M059J (cell line): ENCODE measurements at places on chromosomes 12 and 14.

- peak; percentile 57 for DNase-seq
These were observed 58.5 kb upstream of the TMPO start for GRCh38 chr12:98456576-98457573.

GRCh38 chr14:44162197-44162596 lies 344.9 kb downstream of the FSCB start:
- DNase-seq, result no peak

DNA sequence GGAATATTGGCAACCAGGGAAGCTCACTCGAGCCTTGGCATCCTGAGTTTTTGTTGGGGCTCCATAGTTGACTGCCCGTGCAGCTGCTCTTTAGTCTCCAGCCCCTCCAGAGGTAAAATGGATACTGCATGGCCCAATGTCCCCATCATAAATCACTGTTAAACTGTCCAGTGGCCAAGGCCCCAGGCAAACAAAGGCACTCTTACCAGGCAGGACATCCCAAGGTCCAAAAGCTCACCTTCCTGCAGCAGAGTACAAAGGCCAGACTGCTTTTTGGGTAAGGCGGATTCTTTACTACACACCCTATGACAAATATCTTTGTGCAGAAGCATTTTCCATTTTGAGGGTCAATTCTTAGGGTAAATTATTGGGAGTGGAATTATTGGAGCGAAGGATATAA lies 81.1 kb downstream of the GPATCH2L start:
- DNase-seq, result no peak

DNA sequence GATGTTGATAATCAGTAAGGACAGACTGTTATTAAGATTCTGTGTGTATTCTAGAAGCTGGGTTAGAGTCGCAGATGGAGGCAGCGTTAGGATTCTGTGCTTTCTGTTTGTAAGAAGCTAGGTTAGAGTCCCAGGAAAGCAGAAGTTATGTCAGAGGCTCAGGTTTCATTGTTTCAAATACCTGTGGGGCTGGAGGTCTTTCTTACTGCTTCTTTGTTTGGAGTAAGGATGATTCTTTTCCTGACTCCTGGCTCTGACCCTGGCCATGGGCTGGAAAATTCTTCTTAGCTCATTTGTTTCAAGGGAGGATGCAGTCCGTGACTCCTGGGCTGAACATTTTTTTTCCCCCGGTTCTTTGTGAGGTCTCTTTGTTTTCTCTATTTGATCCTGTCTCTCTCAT lies 5.2 kb downstream of the MUCL1 start:
- no peak for DNase-seq

GRCh38 chr14:85461432-85462133 lies 68.4 kb upstream of the FLRT2 start:
- DNase-seq, result no peak

- peak; percentile 59 for DNase-seq
These were observed 40.6 kb downstream of the SLC15A4 start for GRCh38 chr12:128783129-128783574.
